ENCODE measurements at places on chromosomes 4 and X. TPM values are rescaled to one million over a fixed set of nuclear protein-coding genes. Genes with fewer than 3 reads are reported as not detected.

SMIM10 gene
- total RNA-seq = 4.1 TPM

PRIMPOL gene
- total RNA-seq = 15.9 TPM

NAT8L gene
- total RNA-seq = 0.40 TPM

UGT2A3 gene
- total RNA-seq = 170 TPM

ZNF732 gene
- total RNA-seq = not detected

ZBED1 gene
- 80.2 TPM for total RNA-seq

SOX3 gene
- total RNA-seq = not detected

AIMP1 gene
- 46.0 TPM for total RNA-seq

Measured in mucosa of gallbladder (tissue), 1 donor.